ENCODE measurements at places on chromosomes 13 and 19. TPM values are rescaled to one million over a fixed set of nuclear protein-coding genes. Genes with fewer than 3 reads are reported as not detected.

ELSPBP1 gene
- not detected for polyA plus RNA-seq

NLRP13 gene
- polyA plus RNA-seq = not detected

GRCh38 chr19:53131727-53132126, 983 bp downstream of the ZNF415 start:
- no peak for DNase-seq

- no peak for DNase-seq
Measured at GRCh38 chr19:45442778-45443461, 19.2 kb upstream of the ERCC1 start.

- no peak for DNase-seq
Measured at GRCh38 chr19:1468821-1469254, 10.2 kb downstream of the C19orf25 start.

GRCh38 chr13:25683056-25683455, 311.3 kb downstream of the ATP8A2 start:
- DNase-seq = no peak

DNA sequence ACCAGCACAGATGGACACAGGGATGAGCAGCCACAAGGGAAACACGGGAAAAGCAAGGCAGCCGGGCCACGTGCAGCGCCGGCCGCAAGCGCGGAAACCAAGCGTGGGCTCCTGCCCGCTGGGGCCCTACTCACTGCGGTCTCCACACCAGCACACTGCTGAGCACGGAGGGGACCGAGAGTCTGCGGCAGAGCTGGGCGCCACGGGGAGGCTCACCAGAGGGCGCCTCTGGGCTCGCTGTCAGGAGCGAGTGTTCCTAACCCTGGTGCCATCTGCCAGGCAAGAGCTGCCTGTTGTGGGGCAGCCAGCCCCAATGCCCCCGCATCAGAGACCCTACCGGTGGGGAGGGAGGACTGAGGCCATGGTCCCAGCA, 26.5 kb downstream of the MPND start:
- no peak for DNase-seq

DNA sequence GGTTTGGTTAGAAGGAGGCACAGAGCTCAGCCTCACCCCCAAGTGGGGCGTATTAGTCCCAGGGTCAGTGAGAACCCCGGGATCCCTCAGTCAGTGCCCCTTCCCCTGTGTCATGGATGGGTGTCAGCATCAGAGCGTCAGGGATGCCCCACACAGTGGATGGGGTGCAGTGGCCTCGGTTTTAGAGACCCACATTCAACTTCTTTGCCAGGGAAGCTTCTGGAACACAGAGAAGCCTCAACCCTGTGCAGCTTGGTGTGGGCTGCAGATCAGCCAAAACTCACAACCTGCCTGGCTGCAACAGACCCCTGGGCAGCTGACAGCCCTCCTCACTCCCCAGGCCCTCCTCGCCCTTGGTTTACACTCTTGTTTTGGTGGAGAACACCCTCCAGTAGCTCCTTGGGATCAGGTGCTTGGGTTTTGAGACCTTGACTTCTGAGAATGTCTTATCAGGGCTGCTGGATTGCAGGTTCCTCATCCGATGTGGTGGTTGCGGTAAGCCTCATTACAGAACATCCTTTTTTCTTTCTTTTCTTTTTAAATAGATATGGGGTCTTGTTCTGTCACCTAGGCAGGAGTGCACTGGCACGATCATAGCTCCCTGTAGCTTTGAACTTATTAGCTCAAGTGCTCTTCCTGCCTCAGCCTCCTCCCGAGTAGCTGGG, 11.0 kb downstream of the ZNF333 start:
- no peak for DNase-seq

DNA sequence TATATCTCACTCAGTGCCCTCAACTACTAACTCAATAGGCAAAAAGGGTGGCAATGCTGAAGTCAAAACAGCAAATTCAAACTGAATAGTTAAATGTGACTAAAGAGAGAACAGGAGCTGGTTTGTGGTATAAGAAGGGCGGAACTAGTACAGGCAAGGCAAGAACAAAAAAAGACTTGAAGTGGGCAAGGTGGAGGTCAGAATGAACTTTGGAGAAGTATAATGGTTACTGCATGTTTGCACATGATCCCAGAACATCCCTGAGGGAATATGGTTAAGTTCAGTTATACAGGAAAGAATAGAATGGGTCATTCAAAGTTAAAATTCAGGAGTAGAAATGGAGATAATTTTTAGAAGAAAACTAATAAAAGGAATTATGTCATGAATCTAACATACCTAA, 85.5 kb downstream of the DIAPH3 start:
- DNase-seq = no peak
